Stimulated activated CD4-positive, alpha-beta T cell treated with anti-CD3 and anti-CD28 coated beads, TNF-alpha, amount 100 ng/mL, for 1 hour (primary cell): ENCODE measurements at places on chromosomes 7 and 10.

DNA sequence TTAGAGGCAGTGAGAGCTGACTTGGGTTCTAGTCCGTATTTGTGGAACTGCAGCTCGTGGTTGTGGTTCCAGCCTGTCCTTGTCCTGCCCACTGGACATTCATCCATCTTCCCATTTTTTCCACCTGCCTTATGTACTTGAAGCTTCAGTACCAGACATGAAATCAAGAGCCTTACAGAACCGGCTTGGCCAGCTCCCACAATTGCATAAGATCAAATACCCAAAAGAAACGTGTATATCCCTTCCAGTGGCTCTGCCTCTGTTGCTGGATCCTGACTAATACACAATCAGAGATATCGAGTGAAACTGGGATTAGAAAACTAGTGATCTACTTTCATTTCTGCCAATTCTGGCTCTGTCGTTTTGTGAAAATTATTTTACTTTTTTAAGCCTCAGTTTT lies 23.8 kb upstream of the LIPA start:
- no peak for DNase-seq

- no peak for DNase-seq
Observed at GRCh38 chr7:128036226-128036940, 5.1 kb upstream of the LRRC4 start.

GRCh38 chr10:91756286-91756685 lies 41.9 kb upstream of the TNKS2 start:
- DNase-seq: no peak

- DNase-seq: no peak
Observed at GRCh38 chr7:93442478-93443224, 131.9 kb downstream of the CALCR start.

DNA sequence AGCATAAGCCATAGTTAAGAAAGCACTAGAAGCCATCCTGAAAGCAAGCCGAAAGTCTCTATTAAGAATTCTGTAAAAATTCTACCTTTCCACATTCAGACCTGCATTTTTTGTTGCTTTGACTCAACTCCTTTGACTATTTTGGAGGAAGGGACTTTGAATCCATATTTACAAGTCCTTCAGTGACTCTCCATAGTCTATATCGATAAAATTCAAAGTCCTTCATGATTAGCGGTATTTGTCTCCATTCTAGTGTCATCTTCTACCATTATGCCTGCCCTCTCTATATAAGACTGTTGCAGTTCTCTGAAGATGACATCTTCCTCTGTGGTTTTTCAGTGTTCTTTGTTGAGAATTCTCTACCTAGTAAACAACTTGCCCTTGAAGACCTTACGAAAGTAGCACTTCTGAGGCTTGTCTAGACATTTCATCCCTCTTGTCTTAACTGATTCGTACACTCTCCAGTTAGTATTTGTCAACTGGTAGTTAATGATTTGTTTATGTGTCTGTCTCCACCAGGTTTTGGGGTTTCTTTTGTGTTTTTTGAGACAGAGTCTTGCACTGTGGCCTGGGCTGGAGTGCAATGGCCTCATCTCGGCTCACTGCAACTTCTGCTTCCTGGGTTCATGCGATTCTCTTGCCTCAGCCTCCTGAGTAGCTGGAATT lies 1.7 kb downstream of the CCSER2 start:
- DNase-seq: no peak

GRCh38 chr7:37445790-37446189 lies 2.9 kb downstream of the ELMO1 start:
- DNase-seq: no peak

- DNase-seq: no peak
Observed at GRCh38 chr10:28558923-28559508, 26.1 kb downstream of the WAC start.

DNA sequence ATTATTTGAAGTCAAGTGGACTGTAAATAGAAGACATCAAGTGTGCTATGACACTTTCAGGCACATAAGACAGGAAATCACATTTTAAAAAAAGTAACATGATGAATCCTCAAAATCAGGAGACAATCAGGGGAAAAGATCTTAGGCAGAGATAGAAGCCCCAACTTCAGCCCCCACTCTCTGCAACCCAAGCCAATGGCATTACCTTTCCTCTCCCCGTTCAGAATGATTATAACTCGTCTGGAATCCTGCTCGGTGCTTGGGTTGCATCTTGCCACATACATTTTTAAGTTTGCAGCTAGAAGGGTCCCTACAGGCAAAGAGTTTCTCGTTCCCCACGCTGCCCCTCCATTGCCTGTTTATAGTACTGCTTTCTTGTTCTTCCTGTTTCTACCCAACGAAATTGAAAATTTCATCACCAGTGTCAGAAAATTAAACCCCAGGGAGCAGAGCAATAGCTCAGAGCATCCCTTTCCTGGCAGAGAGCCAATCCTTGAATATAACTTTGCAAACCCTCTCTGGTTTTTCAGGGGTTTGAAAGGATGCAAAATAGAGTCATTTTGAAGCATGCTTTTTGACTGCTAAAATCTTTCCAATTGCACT lies 260.5 kb upstream of the AOAH start:
- no peak for DNase-seq

DNA sequence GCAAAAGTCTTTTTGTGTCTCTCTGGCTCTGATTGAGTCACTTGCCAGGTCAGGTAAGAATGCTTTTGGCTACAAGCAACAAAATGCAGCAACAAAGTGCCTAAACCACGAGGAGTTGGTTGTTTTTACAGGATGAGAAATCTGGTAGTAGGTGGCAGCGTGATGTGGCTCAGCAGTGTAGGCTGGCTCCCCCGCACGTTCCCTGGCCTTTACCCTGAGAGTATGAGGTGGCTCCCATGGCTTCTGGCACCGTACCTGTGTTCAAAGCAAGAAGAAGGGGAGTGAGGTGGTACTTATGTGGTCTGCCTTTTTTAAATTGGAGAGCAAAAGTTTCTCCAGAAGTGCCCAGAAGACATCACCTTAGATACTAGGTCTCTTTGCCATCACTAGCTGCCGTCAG lies 11.7 kb downstream of the PRKRIP1 start:
- no peak for DNase-seq

- DNase-seq: no peak
Observed at GRCh38 chr7:55343860-55344606, 21.1 kb upstream of the LANCL2 start.

GRCh38 chr10:20740120-20740519 lies 157.0 kb downstream of the NEBL start:
- no peak for DNase-seq

GRCh38 chr10:10010397-10010796 lies 1007.3 kb upstream of the CELF2 start:
- DNase-seq: no peak

DNA sequence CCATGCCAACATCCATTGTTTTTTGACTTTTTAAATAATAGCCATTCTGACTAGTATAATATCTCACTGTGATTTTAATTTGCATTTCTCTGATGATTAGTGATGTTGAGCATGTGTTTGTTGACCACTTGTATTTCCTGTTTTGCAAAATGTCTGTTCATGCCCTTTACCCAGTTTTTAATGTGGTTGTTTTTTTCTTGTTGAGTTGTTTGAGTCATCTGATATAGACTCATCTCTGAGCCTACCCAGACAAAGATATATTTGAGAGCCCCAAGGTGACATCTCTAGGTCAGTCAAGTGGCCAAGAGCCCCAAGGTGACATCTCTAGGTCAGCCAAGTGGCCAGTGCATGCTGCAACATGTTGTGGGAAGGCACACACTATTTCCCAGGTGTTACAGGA lies 224.7 kb downstream of the HECW1 start:
- no peak for DNase-seq

DNA sequence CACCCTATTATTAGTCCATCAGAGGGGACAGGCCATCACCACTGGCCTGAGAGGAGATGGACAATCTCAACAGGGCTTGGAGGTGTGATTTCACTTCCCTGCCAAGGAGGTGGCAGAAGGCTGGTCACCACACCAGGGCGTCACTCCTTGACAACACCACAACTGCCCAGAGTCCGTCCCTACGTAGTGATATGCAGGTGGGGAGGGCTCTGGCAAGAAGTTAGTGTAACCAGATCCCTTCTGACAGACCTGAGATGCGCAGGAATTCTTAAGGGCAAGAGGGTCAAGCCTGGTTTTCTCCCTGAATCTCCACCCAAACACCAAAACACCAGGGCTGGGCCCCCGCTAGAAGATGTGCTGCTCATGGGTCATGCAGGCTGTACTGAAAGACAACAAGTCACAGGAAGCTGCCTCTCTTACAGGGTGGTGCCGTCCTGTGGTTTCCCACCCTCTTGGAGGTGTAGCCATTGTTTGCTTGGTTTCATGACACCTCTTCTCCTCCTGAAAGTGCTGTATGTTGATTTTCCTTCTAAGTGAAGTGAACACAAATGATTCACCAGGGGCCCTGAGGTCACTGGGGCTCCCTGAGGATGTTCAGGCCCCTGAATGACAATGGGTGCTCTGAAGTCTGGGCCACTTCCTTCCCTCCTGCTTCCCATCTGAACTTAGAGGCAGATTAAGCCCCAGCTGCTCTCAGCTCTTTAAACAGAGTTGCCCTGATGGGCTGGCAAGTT lies 27.1 kb downstream of the ATXN7L1 start:
- peak; percentile 50 for DNase-seq

- DNase-seq: no peak
Observed at GRCh38 chr10:44578271-44578670, 193.4 kb upstream of the CXCL12 start.

- no peak for DNase-seq
Observed at GRCh38 chr10:17905491-17905890, 46.2 kb upstream of the SLC39A12 start.

GRCh38 chr10:114634609-114634979 lies 23.5 kb downstream of the ABLIM1 start:
- no peak for DNase-seq

GRCh38 chr7:155809332-155809946 lies 2.8 kb downstream of the SHH start:
- no peak for DNase-seq

DNA sequence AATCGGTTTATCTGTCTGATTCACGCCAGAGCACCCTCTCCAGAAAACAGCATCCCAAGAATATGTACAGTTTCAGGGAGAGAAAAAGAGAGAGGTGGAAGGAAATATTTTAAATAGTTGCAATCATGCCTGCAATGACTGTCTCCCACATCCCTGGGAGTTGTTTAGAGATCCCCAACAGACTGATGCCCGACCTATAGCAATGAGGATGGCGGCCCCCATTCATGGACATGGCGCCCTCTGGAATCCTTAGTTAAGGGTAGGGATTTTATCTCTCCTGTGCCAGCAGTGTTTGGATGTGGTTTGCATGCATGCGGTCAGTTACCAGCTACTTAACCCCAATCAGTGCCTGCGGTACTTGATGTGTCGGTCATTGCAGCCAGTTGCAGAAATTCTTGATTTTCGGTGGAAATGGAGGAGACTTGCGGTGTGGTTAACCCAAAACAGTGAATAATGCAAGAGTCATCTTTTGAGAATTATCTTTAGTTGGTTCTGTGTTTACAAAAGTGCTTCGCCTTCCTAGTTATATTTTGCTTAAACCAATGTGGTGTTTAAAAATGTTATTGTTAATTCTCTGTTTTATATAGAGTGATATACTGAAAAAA lies 186.0 kb upstream of the TCF7L2 start:
- DNase-seq: no peak

DNA sequence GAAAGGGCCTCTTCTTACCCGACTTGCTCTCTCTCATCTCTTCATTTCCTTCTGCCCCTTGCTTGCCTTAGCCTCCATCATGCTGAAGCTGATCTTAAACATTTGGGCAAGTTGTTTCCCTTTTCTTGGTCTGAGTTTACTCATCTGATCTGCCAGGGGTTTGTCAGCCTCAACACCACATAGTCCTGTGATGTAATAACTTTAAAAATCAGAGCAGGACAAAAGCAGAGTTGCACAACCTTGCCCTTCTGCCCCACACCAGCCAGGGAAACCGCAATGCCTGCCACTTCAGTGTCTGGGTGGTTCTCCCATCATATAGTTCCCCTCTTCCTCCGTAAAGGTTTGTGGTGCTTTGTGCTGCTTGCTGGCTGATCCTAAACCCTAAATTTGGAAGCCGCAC lies 9.9 kb upstream of the LIPM start:
- DNase-seq: no peak

GRCh38 chr10:3872712-3873329 lies 87.8 kb upstream of the KLF6 start:
- no peak for DNase-seq

DNA sequence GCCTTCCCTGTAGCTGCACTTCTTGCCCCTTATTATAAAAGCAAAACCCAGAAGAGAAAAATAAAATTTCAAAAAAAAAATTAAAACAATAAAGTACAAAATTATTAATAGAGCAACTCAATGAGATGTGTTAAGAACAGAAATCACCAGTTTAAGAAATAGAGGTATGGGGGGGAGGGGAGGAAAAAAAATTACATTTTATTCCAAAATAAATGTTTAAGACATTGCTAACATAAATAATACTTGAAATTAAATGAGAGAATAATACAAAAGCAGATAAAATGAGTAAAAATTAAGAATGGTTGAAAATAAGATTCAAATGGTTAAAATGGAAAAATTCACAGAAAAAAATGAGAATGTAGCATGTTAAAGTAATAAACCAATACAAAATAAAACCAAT lies 3.1 kb downstream of the IFIT2 start:
- DNase-seq: no peak

DNA sequence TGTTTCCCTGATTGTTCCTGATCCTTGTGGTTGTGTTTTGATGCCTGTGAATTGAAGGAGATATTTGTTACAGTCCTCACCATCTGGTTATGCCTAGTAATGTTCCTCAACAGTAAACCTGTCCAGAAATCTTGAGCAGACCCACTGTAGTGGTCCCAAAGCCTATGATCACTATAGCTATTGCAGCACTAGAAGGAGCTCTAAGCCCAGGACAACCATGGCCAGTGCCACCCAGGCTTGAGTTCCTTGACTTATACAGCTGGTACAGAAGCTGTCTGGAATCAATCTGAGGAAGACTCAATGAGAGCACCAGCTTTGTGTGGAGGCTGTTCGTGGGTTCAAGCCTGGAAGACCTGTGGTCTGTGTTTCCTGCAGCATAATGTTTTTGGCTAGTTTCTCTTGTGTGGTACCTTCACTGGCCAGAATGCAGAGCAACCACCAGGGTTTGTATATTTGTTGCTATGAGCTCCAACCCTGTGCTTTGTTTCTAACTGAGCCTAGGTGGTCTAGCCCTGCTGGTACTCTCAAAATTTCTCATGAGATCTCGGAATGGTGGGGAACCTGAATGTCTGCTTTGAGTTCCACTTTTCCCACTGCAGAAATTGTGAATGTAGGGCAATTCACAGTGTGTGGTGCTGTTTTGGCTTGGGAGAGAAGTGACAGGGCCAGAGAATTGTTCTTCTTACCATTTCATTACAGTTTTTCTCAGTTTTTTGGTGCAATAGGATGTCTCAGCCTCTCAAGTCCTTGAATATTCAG lies 355.2 kb downstream of the SUGCT start:
- no peak for DNase-seq

- DNase-seq: peak; percentile 51
Observed at GRCh38 chr7:100130608-100131453, 4.1 kb downstream of the MBLAC1 start.

- DNase-seq: no peak
Observed at GRCh38 chr7:47932016-47932415, 16.2 kb downstream of the PKD1L1 start.

GRCh38 chr10:131630772-131631258 lies 270.0 kb upstream of the PPP2R2D start:
- no peak for DNase-seq

GRCh38 chr7:120654241-120654640 lies 203.7 kb downstream of the TSPAN12 start:
- no peak for DNase-seq

GRCh38 chr10:125157505-125157904 lies 2.9 kb downstream of the CTBP2 start:
- DNase-seq: no peak

- no peak for DNase-seq
Observed at GRCh38 chr10:78207216-78207615, 173.6 kb downstream of the RPS24 start.

- no peak for DNase-seq
Observed at GRCh38 chr7:33744293-33745075, 160.9 kb upstream of the BMPER start.

GRCh38 chr10:110387983-110388686 lies 83.4 kb upstream of the SMNDC1 start:
- no peak for DNase-seq
